NCI-H1417 treated with DMSO at 0.1 percent for 48 hours (cell line): ENCODE measurements at places on chromosomes 7 and 10.

- no peak for DNase-seq
These were observed 167.1 kb downstream of the ELMO1 start for GRCh38 chr7:37281368-37282092.

GRCh38 chr7:55212838-55213237 lies 152.3 kb upstream of the LANCL2 start:
- DNase-seq = no peak

- DNase-seq = no peak
These were observed 19.1 kb upstream of the GALNT11 start for GRCh38 chr7:152006336-152006735.

DNA sequence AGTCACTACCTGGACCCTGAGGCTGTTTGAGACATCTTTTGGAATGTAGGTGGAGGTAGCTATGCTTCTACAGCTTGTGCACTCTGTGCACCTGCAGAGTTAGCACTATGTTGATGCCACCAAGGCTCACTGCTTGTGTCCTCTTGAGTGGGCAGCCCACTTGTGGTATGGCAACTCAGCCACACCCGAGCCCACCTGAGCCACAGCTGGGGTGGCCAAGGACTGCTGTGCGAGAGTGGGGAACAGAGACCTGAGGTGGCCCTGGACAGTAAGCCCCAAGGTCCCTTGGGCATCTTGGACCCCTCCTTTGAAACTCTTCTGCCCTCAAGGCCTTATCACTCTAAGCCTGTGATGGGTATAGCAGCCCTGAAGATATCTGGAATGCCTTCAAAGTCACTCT lies 25.7 kb downstream of the MYO1G start:
- no peak for DNase-seq

GRCh38 chr10:133180965-133181639 lies 21.1 kb downstream of the KNDC1 start:
- DNase-seq = no peak

- DNase-seq = no peak
These were observed 6.2 kb downstream of the SSMEM1 start for GRCh38 chr7:130213828-130214227.

DNA sequence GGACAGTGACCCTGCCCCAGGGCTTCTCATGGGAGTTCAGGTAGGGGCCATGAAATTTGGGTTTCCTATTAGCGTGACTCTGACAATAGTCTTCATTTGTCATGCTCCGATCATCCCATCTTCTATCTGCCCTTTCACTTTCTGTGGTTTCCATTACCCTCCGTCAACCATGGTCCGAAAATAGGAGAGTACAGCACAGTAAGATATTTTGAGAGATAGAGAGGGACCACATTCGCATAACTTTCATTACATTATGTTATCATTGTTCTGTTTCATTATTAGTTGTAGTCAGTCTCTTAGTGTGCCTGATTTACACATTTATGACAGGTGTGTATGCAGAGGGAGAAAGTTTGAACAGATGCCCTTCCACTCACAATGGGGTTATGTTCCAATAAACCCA lies 649.2 kb downstream of the SDK1 start:
- no peak for DNase-seq

GRCh38 chr7:42606193-42606905 lies 305.5 kb downstream of the C7orf25 start:
- no peak for DNase-seq

GRCh38 chr7:106463851-106464611 lies 179.2 kb upstream of the NAMPT start:
- DNase-seq = no peak

GRCh38 chr7:158649279-158649678 lies 55.3 kb downstream of the NCAPG2 start:
- DNase-seq = no peak

DNA sequence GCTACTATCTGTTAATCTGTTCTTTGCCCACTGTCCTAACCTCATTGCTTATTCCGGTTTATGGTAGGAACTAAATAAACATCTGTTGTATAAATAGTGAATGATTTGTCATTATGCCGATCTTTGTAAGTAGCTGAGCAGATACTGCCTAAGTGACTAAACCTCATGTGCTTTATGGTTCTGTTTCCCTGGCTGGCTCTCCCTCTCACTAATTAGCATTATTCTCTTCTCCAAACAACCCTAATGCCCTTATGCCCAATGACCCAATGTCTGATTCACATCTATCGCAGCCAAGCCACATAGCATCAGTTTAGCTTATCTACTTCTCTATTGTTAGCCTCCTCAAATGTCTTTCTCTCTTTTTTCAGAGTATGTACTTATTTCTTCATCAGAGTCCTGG lies 462.3 kb upstream of the POT1 start:
- DNase-seq = no peak

GRCh38 chr10:4291990-4292389 lies 507.0 kb upstream of the KLF6 start:
- no peak for DNase-seq

DNA sequence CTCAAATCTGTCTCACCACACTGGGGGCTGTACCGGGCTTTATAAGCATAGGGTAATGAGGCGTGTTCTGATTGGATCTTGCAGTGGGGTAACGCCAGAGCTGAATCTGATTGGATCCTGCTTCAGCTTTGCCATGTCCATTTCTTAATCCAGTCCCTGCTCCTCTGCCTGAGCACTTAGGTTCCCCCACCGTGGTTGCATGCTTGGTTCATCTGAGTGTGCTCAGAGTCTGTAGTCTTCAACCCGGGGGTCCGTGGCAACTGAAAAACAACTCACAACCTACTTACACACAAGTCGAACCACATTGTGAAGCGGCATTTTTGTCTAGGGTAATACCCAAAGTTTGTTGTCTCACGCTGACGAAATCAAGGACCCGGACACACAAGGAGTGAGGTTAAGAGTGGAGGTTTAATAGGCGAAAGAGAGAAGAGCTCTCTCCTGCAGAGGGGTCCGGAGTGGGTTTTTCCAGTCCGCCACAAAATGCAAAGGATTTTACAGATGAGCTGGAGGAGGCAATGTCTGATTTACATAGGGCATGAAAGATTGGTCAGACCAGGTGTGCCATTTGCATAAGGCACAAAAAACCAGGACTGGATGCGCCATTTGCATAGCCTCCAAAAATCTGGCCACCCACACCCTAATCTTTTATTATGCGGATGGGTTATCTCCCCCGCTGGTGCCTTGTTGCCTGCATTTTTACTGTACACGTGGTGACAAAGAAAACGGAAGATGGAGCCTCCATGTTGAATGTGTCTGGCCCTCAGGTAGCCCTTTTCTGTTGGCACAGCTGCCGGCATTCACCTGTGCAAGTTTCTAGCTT lies 641.8 kb upstream of the FOXK1 start:
- DNase-seq = no peak

- DNase-seq = no peak
These were observed 21.3 kb downstream of the FAM107B start for GRCh38 chr10:14753441-14753840.

GRCh38 chr7:1675036-1675671 lies 5.1 kb downstream of the ELFN1 start:
- DNase-seq = no peak

GRCh38 chr7:18874880-18875279 lies 242.6 kb downstream of the TWIST1 start:
- no peak for DNase-seq

DNA sequence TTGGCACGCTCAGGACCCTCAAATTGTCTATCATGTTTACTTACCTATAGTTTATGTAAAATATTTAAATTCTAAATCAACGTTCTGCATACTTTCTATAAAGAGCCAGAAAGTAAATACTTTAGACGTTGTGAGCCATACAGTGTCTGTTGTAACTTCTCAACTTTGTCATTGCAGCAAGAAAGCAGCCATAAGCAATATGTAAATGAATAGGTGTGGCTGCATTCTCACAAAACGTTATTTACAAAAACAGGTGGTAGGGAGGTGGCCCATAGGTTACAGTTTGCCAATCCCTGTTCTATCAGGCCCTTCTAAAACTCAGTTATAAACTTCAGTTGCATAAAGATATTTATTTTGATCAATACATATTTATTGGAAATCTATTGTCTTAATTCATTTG lies 12.1 kb upstream of the NPY start:
- no peak for DNase-seq

- no peak for DNase-seq
These were observed 11.7 kb upstream of the PRDX3 start for GRCh38 chr10:119190353-119190752.

- DNase-seq = no peak
These were observed 171.9 kb upstream of the LANCL2 start for GRCh38 chr7:55193245-55193644.

- no peak for DNase-seq
These were observed 95.8 kb upstream of the COL1A2 start for GRCh38 chr7:94298943-94299342.

GRCh38 chr10:98511876-98512275 lies 65.1 kb upstream of the HPS1 start:
- no peak for DNase-seq

GRCh38 chr10:55283031-55283430 lies 482.0 kb upstream of the PCDH15 start:
- no peak for DNase-seq

DNA sequence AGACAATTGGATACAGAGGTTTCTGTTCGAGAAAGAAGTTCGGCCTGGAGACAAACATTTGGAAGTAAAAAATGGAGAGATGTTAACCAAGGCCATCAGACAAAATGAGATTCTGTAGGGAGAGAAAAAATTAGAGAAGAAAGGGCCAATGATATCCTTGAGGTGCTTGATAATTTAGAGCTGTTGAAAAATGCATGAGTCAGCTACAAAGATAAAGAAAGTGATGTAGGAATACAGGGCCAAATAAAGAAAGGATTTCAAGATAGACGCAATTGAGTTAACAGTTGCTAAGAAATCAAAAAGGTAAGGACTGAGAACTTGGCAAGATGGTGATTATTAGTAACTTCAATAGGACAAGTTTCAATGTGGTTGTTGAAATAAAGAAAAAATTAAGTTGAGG lies 384.2 kb upstream of the SEMA3A start:
- DNase-seq = no peak

- no peak for DNase-seq
These were observed 412.9 kb downstream of the GALNT17 start for GRCh38 chr7:71544816-71545215.

DNA sequence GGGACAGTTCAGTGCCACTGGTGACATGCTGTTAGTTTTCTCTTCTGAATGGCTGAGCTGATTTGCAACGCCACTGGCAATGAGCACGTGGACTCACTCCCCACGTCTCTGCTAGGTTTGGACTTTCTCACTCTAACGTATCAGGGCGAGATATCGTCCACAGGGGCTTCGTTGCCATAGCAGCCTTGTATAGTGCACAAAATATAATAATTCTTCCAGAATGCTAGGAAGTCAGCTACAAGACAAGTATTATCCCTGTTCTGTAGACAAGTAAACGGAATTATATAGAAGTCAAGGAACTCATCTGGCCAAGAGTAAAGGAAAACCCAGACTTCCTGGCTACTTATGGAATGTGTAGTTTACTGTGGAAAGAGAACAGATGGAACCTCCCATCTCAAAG lies 226.8 kb downstream of the ARHGAP21 start:
- no peak for DNase-seq

DNA sequence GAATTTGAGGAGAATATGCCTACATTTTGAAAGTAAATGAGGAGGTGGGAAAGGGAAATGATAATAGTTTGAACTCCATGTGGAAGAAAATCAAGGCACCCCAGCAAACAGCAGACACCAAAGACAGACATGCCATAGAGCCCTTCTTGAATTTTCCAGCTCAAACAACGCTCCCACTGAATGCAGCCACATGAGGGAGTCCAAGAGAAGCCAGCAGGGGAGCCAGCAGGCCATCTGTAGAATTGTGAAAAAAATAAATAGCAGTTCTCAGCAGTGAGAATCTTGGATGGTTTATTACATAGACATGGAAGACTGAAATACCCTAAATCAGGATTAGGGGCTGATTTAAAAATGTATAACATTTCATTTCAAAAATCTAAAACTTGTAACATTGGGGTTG lies 1567.3 kb upstream of the LRRTM3 start:
- no peak for DNase-seq

- DNase-seq = no peak
These were observed 173.0 kb downstream of the SKAP2 start for GRCh38 chr7:26691406-26691805.

GRCh38 chr7:111953611-111954010 lies 252.6 kb downstream of the DOCK4 start:
- no peak for DNase-seq

DNA sequence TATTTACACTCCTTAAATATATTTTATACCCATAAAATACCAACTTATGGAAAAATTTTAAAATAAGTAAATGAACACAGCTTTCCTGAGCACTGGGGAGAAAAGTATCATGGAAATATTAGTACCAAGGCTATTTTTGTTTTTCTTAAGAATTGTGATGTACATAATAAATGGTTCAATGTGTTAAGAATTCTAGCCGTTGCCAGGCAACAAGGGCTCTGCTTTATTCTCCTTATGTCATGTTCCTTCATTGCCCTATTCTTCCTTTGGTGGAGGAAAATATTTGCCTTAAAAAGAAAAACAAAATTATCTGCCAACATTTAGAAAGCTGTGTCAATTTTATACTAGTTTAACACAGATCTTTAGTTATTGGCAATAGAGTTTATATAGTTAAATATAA lies 2.6 kb upstream of the ZPBP start:
- DNase-seq = no peak

GRCh38 chr7:149882248-149883047 lies 8.7 kb downstream of the ATP6V0E2 start:
- no peak for DNase-seq

- DNase-seq = no peak
These were observed 68.5 kb upstream of the BMPER start for GRCh38 chr7:33836797-33837355.

DNA sequence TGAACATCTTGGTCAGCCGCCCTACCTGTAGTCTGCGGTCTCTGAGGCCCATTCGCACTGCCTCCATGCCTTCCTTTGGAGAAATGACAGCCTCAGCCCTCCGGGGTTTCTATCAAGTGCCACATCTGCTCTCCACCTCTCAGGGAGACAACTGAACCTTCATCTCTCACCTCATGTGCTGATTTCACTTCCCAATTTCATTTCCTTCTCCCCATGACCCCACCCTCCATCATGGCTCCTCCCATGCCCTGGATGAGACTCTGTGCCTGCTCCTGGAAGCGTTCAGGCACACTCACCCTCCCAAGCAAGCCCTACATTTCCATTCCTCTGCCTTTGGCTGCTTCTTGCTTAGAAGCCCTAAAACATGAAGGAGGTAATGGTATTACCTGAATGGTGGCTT lies 7.8 kb upstream of the SCD start:
- no peak for DNase-seq

GRCh38 chr7:36224934-36225858 lies 72.1 kb downstream of the EEPD1 start:
- no peak for DNase-seq

- no peak for DNase-seq
These were observed 83.0 kb downstream of the CXCL12 start for GRCh38 chr10:44301781-44302355.
